ENCODE measurements at places on chromosomes 2 and 18.

- ATAC-seq = no peak
Measured at GRCh38 chr2:3354986-3355385, 22.6 kb downstream of the EIPR1 start.

DNA sequence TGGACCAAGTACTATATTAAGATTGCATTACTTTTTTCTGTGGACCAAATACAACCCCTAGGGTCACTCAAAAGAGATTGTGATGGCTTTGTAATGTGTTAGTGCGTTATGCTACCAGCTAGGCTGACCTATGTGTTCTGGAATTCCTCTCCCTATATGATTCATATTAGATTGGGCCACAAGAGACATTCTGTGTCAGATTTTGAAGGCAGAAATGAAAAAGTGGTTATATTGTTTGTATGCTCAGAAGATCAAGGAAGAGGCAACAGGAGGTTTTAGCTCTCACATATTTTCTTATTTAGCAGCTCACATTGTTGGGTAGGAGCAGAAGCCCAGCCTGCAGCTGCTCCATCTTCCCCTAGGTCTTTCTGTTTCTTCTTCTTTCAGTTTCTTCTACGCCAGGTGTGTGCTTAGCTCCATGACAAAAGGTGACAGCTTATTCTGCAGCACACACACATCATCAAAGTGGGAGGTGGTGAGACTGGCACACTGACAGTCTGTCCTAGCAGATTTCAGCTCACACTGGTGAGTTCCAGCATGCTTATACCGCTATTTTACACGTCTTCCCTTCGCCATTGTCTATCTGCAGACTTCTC, 156.8 kb upstream of the UBE2E3 start:
- no peak for ATAC-seq

DNA sequence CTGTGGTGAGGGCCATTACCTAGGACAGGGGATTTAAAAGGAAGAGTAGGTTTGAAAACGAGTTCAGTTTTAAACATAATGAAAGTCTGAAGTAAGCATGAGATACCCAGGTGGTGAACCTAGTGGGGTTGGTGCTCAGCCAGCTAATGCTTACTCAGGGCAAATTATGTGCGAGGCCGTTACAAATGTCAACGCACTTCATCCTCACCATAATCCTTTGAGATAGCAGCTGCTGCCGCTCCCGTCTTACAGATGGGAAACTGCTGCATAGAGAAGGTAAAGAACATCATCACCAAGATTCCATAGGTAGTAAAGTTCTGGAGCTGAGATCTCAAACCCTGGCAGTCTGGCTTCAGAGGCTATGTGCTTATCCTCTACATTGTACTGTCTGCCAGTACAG, 209.0 kb downstream of the DYM start:
- no peak for ATAC-seq

DNA sequence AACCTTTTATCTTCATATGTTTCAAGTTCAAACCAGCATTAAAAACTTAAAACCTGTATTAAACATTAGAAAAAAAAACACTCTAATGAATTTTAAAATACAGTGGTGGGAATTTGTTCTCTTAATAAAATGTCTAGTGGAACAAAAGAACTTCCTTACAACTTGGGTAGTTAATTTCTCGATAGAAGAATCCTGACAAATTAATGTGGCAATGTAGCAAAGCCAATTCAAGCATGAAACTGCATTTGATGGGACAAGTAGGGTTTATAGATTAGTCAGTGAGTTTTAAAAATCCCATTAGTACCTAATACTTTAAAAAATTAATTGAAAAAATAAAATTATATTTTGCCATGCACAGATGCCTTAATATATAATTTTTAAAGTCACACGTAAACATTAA, 59.4 kb downstream of the PDE1A start:
- no peak for ATAC-seq

GRCh38 chr2:99422599-99422998, 67.2 kb downstream of the REV1 start:
- no peak for ATAC-seq

GRCh38 chr2:211860224-211860623, 678.4 kb downstream of the ERBB4 start:
- ATAC-seq = no peak

- ATAC-seq = peak; percentile 65
Measured at GRCh38 chr2:10497797-10498251, 49.7 kb upstream of the ODC1 start.

- ATAC-seq = no peak
Measured at GRCh38 chr2:80519699-80520291, 215.2 kb upstream of the LRRTM1 start.

DNA sequence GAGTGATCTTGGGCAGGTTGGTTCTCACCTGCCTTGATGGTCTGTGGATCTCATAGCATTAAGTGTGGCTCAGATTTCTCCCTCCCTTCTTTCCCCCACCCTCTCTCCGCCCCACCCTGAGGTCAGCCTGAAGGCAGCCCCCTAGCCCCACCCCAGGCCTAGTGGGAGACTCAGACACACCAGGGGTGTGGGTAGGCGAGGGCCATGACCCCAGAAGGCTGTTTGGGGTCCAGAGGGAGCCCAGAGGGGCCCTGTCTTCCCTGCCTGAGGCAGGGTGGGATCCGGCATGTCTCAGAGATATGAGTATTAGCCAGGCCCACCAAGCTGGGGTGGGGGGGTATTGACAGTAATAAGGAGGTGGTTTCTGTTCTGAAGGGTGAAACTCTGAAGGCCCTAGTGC, 160.5 kb downstream of the GLI2 start:
- no peak for ATAC-seq
